ENCODE measurements at places on chromosomes 7 and 10. TPM values are rescaled to one million over a fixed set of nuclear protein-coding genes. Genes with fewer than 3 reads are reported as not detected.

The ABCC2 gene
- total RNA-seq: 0.89 TPM

The AOAH gene
- 32.0 TPM for total RNA-seq

The TAS2R60 gene
- total RNA-seq: not detected

The ETV1 gene
- 4.6 TPM for total RNA-seq

The SLC16A12 gene
- total RNA-seq: 0.34 TPM

The PLEKHS1 gene
- 12.2 TPM for total RNA-seq

The FFAR4 gene
- total RNA-seq: 36.9 TPM

The ARMS2 gene
- not detected for total RNA-seq

The NAT16 gene
- total RNA-seq: not detected

The IGF2BP3 gene
- total RNA-seq: not detected

The AGR3 gene
- 188 TPM for total RNA-seq

The SPDYE2 gene
- not detected for total RNA-seq

The ANKRD1 gene
- not detected for total RNA-seq

The HOXA2 gene
- 3.2 TPM for total RNA-seq

The GIMAP4 gene
- total RNA-seq: 16.2 TPM

The CRHR2 gene
- not detected for total RNA-seq

The CFAP43 gene
- total RNA-seq: 0.40 TPM

The BTBD16 gene
- total RNA-seq: 0.14 TPM

The ASNS gene
- 27.3 TPM for total RNA-seq

The OR6B1 gene
- total RNA-seq: not detected

The CCZ1B gene
- total RNA-seq: 54.7 TPM
